ENCODE measurements at places on chromosomes 3 and 15. TPM values are rescaled to one million over a fixed set of nuclear protein-coding genes. Genes with fewer than 3 reads are reported as not detected.

The CNTN3 gene
- total RNA-seq: not detected

The P3H2 gene
- total RNA-seq: 6.6 TPM

DNA sequence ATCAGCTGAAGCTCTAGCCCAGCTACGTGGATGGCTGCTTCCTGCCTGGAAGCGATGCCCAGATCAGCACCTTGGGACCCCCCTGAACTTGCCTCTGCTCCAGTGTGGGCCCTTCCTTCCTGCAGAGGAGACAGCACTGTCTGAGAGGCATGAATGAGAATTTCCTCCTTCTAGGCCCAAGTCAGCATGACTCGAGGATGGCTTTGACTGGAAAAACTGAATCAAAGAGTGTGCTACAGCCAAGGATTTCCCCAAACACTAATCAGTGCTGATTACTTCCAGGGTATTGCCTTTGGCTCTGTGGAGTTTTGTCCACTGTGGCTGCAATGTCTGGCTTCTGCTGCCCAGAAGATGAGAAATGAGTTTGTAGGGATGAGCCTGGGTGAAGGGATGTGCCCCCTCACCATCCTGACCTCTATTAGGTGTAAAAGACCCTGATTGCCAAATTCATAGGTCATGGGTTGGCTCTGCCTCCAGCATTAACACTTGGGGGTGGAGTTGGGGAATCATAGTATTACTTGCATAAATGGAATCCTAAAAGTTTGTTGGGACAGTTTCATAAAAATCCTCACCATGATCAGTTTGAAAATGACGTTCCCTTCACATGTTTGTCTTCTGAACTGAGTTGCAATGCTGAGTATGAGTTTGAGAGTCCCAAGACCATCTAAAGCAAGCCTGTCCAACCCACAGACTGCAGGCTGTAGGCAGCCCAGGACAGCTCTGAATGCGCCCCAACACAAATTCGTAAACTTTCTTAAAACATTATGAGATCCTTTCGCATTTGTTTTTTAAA lies 36.7 kb downstream of the FLNB start:
- H3K27me3 ChIP-seq: no peaks in the 10 kb centered on the region
- no peak overlapping the region for H3K4me3 ChIP-seq
- H3K27ac ChIP-seq: peak overlapping the region; percentile 66
- H3K36me3 ChIP-seq: no peaks in the 10 kb centered on the region

DNA sequence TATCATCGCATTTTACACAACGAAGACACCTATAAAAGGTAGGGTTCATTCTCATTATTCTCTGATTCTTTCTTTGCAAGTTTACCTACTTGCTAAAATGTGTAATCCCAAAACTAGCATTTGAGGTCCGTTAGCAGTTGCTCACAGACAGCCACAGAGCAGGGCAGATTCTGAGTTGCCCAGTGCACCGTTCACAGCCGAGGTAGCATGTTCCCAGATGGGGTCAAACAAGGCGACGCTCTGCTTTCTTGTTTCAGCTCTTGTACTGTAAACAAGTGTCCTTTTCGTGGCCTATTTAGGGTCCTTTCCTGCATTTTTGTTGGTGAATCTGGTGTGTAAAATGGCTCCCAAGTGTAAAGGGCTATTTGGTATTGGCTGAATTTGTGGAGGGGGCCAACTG lies 3.1 kb downstream of the PPP1R2 start:
- H3K4me1 ChIP-seq: peaks cover 21% of the 10 kb centered on the region
- no peak overlapping the region for H3K4me3 ChIP-seq
- no peaks in the 10 kb centered on the region for H3K27me3 ChIP-seq

DNA sequence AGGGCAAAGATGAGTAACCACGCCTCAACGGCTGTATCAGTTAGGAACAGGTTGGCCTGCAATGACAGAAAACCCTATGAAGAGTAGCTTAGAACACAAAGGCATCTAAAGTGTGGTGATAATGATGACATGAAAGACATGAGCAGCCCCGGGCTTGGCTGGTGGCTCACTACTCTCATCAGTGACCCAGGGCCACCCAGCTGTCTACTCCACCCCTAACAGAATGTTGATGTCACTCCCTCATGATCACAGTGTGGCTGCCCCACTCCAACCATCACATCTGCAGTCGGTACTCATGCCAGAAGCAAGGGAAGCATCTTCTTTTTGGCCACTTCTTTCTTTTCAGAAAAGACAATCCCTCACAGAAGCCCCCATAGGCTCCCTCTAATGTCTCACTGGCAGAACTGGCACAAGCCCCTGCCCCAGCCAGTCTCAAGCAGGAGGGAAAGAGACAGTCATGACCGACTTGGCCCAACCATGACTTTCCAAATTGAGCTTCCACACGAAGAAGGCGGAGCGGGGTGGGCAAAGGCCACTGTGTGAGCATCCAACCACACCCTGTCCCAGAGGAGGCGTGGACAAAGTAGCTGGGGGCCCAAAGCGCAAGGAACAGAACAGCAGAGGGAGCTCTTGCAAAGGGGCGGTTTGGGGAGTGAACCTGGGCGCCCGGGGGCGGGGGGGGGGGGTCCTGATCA lies 72.0 kb upstream of the IQSEC1 start:
- no peaks in the 10 kb centered on the region for H3K36me3 ChIP-seq
- H3K27ac ChIP-seq: no peak overlapping the region
- no peak for DNase-seq
- H3K4me3 ChIP-seq: no peak overlapping the region
- H3K27me3 ChIP-seq: no peaks in the 10 kb centered on the region

- H3K27ac ChIP-seq: no peak overlapping the region
- H3K27me3 ChIP-seq: no peaks in the 10 kb centered on the region
- no peaks in the 10 kb centered on the region for H3K36me3 ChIP-seq
- H3K4me1 ChIP-seq: no peaks in the 10 kb centered on the region
- DNase-seq: no peak
- no peak overlapping the region for H3K4me3 ChIP-seq
Measured at GRCh38 chr15:26877831-26878230, 11.0 kb downstream of the GABRA5 start.

- H3K4me3 ChIP-seq: no peak overlapping the region
- H3K27me3 ChIP-seq: peaks cover 12% of the 10 kb centered on the region
- peaks cover 16% of the 10 kb centered on the region for H3K4me1 ChIP-seq
- H3K27ac ChIP-seq: no peak overlapping the region
Measured at GRCh38 chr15:70142322-70143191, 44.8 kb upstream of the TLE3 start.

The CAPN3 gene
- total RNA-seq: 2.2 TPM

- peak; percentile 100 for DNase-seq
- no peak overlapping the region for H3K4me3 ChIP-seq
- peaks cover 17% of the 10 kb centered on the region for H3K4me1 ChIP-seq
- no peaks in the 10 kb centered on the region for H3K27me3 ChIP-seq
- H3K36me3 ChIP-seq: no peaks in the 10 kb centered on the region
Measured at GRCh38 chr3:29065211-29065785, 215.6 kb upstream of the RBMS3 start.

The ACSBG1 gene
- total RNA-seq: not detected

- no peak overlapping the region for H3K4me3 ChIP-seq
- H3K4me1 ChIP-seq: no peaks in the 10 kb centered on the region
- H3K36me3 ChIP-seq: no peaks in the 10 kb centered on the region
- DNase-seq: no peak
- H3K27ac ChIP-seq: no peak overlapping the region
- H3K27me3 ChIP-seq: no peaks in the 10 kb centered on the region
Measured at GRCh38 chr3:36827133-36827532, 62.8 kb upstream of the DCLK3 start.

DNA sequence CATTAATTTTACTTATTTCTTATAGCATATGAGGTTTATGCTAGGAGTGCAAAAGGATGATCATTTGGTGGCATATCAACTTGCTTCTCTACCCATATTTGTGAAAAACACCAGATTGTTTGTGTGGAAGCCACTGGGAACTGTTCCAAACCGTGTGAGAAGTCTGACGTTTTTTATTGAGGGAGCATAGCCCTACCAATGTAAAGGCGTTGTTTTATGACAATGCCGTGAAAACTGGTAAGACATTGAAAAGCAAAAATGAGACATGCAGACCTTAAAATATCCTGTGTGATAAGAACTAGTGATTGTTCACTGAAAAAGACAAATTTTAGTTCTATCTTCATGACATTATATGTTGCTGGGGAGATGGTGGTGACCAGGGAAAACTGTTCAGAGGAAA lies 87.8 kb downstream of the CHL1 start:
- no peak for DNase-seq
- H3K27me3 ChIP-seq: no peaks in the 10 kb centered on the region
- H3K27ac ChIP-seq: no peak overlapping the region
- no peak overlapping the region for H3K4me3 ChIP-seq
- no peaks in the 10 kb centered on the region for H3K4me1 ChIP-seq
- H3K36me3 ChIP-seq: no peaks in the 10 kb centered on the region
